T-helper 17 cell (primary cell): ENCODE measurements at places on chromosomes 7 and 10. TPM values are rescaled to one million over a fixed set of nuclear protein-coding genes. Genes with fewer than 3 reads are reported as not detected.

Gene DRGX
- total RNA-seq, result not detected

Gene ELN
- not detected for total RNA-seq

GRCh38 chr7:16627236-16627635, 18.3 kb downstream of the ANKMY2 start:
- DNase-seq, result no peak

GRCh38 chr7:11252705-11253272, 279.1 kb downstream of the PHF14 start:
- DNase-seq, result no peak

DNA sequence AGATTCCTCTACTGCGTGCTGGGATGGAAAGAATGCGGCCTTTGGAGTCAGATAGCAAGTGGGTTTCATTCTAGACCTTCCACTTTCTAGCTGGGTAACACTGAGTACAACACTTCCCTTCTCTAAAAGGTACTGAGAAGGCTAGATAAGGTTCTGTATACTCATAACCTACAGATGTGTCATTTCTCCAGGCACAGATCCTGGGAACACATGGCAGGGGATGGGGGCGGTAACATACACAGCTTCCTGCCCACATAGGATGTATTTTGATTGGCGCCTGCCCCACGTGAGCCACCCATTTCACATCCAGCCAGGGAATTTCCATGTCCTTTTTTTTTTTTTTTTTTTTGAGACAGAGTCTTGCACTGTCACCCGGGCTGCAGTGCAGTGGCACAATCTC, 31.8 kb downstream of the KLRG2 start:
- DNase-seq, result no peak

- no peak for DNase-seq
These were observed 137.2 kb downstream of the GRID1 start for GRCh38 chr10:86229376-86229775.

DNA sequence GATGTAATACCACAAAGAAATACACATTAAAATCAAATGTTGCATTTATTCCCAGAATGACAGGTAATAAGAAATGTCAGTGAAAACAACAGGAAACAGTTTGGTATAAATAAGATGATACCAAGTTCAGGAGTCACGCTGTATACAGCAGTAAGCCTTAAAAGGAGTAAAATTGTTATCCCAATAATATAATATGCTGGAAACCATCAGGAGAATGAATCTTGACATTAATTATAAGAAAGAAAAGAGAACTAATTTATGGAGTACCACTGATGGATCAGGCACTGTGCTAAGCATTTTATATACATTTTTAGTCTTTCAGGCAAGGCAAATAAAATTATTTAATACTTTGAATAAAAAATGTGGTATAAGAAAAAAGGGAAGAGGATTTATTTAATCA, 27.6 kb downstream of the PRKAR2B start:
- DNase-seq, result no peak

- DNase-seq, result no peak
These were observed 100.1 kb downstream of the BTRC start for GRCh38 chr10:101453791-101454718.

- DNase-seq, result no peak
These were observed 138.1 kb downstream of the KIAA1217 start for GRCh38 chr10:24346877-24347519.

Gene FAM241B
- total RNA-seq, result 8.1 TPM

DNA sequence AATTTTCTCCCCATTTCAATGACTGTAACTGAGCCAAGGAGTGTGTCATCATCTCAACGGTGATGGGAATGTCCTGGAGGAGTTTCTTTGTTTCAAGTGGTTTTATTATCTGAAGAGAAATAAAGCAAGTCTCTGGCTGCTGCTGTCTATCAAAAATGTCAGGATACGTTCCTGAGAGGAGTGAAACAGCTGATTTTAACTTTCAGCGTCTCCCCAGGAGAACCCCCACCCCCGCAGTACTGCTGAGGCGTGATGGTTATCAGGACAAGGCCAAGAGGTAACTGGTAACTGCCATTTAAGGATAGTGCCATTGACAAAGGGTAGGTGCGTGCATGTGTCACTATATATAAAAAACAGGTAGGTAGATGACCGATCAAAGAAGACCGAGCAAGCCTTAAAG, 70.3 kb upstream of the LRGUK start:
- no peak for DNase-seq

- DNase-seq, result no peak
These were observed 44.2 kb upstream of the FRMD4A start for GRCh38 chr10:14374745-14375445.

GRCh38 chr10:118950190-118950680, 79.3 kb upstream of the NANOS1 start:
- no peak for DNase-seq

- DNase-seq, result no peak
These were observed 876 bp downstream of the GNAI1 start for GRCh38 chr7:80135309-80136104.

Gene TMEM225B
- 0.96 TPM for total RNA-seq

Gene TMEM213
- not detected for total RNA-seq

- DNase-seq, result no peak
These were observed 776.1 kb upstream of the MBL2 start for GRCh38 chr10:53548664-53549063.

DNA sequence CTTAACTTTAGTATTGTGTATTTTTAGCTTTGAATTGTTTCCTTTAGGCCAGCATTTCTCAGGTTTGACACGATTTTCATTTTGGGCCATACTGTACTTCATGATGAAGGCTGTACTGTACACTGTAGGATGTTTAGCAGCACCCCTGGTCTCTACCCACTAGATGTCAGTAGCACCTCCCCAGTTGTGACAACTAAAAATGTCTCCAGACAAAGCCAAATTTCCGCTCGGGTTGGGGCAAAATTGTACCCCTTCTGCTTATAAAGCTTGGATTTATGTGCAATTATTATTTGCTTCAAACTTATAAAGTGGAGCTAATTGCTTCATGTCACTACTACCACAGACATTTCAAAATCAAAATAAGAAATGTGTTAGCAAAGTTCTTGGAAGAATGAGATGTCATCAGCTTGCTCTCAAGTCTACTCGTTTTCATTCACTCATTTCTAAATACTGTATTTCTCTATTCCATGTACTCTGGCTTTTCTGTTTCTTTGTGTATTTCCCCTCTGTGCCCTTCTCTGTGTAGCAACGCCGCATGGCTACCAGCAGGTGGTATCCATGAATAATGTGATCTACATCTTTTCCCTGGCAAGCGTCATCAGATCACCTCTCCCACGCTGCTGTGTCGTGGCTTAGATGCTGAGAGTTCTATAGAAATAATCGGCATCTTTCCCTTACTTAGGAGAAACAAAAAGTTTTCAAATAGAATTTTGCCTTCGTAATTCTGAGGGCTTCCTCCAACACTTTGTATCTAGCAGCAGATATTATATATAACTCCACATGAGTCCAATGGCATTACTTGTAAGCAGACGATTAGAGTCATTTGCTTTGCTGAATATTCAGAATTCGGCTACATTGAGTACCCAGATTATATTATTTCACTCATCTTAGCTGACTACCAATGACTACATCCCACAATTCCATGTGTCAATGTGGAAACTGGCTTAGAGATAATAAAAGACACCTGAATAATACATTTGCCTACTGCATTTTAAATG, 47.8 kb upstream of the CALCR start:
- no peak for DNase-seq

DNA sequence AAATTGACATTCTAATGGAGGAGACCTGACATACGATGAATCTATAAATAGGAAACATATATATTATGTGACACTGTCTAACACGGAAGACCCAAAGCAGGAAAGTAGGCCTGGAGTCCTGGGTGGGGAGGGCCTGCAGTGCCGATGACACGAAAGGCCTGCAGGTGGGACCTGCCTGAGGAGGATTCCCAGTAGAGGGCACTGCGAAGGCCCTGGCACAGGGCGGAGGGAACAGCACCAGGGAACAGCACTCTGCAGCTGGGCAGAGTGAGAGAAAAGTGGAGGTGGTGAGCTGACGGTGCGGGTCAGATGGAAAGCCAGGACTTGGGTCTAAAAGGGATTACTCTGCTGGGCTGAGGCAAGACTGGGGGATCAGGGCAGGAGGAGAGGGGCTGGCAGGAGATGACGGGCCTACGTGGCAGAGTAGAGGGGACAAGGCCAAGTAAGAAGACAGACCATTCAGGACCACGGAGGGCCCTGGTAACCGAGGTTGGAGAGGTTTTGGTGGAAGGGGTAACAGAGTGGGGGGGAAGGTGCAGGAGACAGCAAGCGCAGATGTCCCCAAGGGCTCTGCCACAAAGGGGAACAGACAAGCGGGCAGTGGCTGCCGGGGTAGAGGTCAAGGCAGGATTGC, 8.1 kb downstream of the ZNF746 start:
- no peak for DNase-seq

DNA sequence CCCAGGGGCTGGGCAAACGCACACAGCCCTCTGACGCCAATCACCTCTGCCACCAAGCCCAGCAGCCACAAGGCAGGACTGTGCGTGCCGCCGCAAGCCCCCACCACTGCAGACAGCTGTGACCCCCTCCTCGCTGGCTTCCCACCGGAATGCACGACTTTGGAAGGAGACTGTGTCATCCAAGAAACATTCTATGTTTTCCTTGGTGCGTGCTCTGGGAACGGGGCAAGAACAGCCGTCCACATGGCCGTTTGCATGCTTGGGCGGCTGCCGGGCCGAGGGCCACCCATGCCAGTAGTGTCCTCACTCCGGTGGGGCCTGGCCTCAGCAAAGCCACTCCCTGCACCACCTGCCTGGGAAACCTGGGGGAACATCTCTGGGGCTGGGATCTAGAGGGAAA, 17.6 kb upstream of the ELN start:
- no peak for DNase-seq

GRCh38 chr10:122931088-122931906, 20.9 kb downstream of the FAM24A start:
- DNase-seq, result no peak

DNA sequence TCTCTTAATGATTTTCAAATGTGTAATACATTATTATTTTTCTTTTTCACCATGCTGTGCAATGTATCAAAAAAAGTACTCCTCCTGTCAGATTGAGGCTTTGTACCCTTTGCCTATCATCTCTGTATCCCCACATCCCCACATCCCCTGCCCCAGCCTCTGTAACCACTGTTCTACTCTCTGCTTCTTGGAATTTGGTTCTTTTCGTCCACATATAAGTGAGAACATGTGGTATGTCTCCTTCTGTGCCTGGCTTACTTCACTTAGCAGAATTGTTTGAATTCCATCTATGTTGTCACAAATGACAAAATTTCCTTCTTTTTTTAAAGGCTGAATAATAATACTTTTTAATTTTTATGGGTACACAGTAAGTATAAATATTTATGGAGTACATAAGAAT, 13.8 kb downstream of the TAF3 start:
- no peak for DNase-seq

- no peak for DNase-seq
These were observed 246.5 kb downstream of the ELFN1 start for GRCh38 chr7:1916601-1916970.

DNA sequence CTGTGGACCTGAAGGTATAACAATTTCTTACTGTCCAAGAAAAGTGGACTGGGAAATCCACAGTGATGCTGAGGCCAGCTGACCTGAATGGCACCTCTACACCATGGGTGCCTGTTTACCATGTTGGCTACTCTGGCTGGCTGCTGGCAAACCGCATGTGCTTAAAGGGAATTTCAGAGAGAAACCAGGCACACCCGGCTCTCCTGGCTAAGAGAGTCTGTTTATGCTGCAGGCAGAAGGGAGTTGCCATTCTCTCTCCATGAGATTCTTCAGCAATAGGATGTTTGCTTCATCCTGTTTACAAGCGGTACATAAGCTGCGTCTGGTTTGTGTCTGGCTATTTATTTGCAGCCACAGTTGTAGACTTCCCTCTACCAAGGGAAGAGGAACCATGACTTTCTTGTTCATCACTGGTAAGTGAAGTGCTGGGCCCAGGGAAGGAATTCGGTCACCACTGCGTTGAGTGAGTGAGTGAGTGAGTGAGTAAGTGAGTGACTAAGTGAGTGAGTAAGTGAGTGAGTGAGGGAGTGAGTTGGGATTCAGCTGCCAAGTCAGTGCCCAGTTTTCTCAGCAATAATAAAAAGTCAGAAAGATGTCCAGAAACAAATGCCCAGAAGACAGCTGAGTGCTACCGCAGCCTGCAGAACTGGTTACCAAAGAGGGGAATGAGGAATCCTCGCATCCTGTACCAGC, 90.4 kb downstream of the COBL start:
- no peak for DNase-seq

- DNase-seq, result no peak
These were observed 41.8 kb upstream of the TSPAN13 start for GRCh38 chr7:16711730-16712129.

Gene ACHE
- 0.25 TPM for total RNA-seq

- no peak for DNase-seq
These were observed 4.4 kb upstream of the FZD9 start for GRCh38 chr7:73429215-73429614.

DNA sequence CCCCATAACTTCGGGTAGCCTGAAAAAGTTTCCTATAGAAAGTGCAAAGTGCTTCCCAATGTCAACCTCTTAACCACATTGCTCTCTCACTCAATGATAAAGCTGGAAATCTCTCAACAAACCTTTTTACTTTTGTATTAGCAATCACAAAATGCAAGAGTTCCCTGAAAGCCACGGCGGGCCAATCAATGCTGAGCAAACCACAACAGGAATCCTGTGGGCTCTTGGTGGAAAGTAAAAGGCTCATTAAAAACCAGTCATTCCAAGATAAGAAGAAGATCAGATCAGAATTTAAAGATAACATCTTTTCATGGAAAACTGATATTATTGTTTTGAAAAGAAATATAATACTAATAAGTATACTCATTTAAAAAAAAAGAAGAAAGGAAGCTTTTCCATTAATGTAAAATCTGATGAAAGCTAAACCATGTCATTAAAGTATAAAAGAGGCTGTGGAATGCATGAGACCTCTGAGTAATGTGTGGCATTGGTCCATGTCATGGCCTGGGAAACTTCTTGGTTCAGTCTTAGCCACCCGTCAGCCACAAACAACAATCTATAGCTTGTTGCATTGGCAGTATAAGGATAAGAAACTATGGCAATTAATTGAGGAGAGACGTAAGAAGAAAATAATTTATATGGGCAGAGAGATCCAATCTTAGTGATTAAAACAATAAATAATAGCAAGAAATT, 1066.1 kb upstream of the SORCS1 start:
- DNase-seq, result no peak
